ENCODE measurements at places on chromosomes 1 and 21.

DNA sequence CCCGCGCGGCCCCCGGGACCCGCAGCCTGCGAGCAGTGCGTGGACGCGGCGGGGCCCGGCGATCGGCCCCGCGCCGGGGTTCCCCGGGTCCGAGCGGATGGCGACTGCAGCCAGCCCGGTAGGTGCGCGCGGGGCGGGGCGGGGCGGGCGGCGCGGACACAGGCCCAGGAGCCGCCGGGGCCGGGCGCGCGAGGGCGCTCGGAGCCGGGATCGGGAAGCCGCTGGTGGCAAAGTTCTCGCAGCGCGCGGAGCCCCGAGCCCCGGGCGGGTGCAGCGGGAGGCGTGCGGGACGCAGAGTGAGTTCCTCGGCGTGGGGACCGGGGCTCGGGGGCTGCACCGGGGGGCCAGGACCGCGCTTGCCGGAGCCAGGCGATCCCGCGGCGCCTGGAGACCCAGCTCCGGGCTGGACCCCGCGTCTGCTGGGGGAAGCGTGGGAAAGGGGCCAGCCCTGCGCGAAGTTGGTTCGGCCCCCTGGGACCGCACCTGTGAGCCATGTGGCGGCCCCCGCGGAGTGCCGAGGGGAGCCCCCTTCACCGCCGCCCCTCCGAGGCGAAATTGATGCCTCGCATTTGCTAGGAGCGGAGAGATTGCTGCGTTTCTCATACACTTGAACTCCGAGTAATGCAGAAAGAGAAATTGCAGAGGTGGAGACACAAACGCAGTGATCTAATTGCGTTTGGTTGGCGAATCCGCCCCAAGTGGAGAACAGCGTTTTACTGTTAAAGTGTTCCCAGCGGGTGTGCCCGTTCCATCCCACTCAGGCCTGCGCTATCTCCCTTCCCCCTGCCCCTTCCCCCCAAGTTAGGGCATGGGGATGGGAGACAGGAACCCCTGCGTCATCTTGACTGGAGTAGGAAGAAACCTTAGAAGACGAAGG is 228.9 kb upstream of the TMEM51 start:
- no peak for DNase-seq

DNA sequence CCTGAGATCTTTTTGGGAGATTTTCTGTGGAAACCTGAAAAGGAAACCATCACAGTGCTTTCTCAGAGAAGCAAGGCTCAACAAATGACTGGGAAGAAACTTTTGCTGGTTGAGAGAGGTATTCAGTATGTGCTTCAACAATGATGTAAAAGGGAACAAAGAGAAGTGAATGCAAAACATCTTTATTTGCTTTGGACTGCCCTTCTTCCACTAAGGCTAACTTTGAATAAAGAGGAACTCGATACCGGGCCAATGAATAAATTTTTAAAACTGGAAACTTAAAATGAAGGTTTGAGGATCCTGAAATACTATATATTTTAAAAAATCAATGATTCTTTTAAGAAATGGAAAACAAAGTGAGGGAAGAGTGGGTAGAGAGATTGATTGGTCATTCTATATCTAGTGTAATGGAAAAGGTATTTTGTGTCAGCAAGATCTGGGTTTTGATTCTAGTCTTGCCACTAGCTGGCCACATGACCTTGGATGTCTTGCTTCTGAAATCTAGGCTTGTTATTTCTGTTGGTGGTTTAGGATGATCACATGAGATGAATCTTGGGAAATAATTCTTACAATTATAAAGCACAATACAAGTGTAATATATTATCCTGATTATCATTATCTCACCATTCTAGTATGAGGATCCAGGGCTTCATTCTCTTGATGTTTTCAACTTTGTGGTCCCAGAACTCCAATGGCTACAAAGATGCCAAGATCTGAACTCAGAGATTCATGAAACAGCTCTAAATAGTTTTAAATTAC is 34.6 kb upstream of the APOBEC4 start:
- DNase-seq, result no peak

- no peak for DNase-seq
These were observed 65.3 kb upstream of the MAGI3 start for GRCh38 chr1:113325022-113325421.

GRCh38 chr1:11673089-11673769 is 7.7 kb downstream of the MAD2L2 start:
- no peak for DNase-seq

- no peak for DNase-seq
These were observed 29.6 kb downstream of the APP start for GRCh38 chr21:26140926-26141325.

- DNase-seq, result no peak
These were observed 1.4 kb upstream of the SOD1 start for GRCh38 chr21:31658053-31658452.

DNA sequence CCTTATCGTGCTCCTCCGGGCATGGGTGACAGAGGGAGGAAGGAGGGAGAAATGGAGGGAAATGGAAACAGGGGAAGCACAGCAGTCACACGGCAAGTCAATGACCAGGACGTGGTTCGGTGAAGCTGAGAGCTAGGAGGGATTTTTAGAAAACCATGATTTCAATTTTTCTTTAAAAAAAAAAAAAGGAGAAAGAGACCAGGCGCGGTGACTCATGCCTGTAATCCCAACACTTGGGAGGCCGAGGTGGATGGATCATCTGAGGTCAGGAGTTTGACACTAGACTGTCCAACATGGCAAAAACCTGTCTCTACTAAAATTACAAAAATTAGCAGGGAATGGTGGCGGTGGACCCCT is 776 bp upstream of the TNFRSF9 start:
- DNase-seq, result no peak

- no peak for DNase-seq
These were observed 4.1 kb downstream of the OLFML3 start for GRCh38 chr1:113983391-113983790.

- no peak for DNase-seq
These were observed 1.2 kb downstream of the CD160 start for GRCh38 chr1:145720556-145720877.

DNA sequence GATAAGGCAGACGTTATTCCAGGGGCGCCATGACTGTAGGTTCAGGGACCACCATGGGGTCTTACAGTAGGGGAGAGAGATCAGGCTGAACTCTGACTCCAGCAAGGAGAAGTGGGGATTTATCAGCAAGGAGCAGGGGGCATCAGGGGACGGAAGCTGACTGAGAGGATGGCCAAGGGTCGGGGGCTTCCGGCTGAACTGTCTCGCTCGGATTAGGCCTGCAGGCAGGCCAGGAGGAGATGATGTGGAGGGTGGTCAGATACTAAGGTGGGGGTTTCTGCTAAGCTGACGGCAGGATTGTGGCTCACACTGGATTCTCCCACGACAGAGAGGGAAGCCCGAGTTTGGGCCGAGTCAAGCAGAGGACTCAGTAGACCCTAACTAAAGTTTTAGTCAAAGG is 186.9 kb upstream of the VAMP3 start:
- no peak for DNase-seq

GRCh38 chr1:227779021-227779441 is 36.4 kb upstream of the PRSS38 start:
- DNase-seq, result no peak

DNA sequence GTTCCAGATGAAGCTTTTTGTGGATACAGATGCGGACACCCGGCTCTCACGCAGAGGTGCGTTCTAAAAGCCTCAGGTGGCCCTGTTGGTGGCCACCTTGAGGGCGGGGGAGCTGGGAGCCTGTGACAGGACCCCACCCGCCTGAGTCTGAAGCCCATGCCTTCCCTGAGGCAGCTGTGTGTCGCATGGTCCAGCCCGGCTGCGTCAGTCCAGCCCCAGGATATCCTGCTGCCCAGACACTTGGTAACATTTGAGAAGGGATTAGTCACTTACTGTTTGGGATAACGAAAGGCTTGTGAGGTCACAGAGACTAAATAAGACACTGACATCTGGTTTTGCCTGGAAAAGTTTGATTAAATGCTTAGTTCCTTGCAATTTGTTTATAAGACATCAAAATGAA is 68.9 kb downstream of the UCK2 start:
- DNase-seq, result no peak

- no peak for DNase-seq
These were observed 5.8 kb upstream of the WNT3A start for GRCh38 chr1:228000836-228001563.

- DNase-seq, result no peak
These were observed 10.3 kb downstream of the UTS2 start for GRCh38 chr1:7842517-7842916.

DNA sequence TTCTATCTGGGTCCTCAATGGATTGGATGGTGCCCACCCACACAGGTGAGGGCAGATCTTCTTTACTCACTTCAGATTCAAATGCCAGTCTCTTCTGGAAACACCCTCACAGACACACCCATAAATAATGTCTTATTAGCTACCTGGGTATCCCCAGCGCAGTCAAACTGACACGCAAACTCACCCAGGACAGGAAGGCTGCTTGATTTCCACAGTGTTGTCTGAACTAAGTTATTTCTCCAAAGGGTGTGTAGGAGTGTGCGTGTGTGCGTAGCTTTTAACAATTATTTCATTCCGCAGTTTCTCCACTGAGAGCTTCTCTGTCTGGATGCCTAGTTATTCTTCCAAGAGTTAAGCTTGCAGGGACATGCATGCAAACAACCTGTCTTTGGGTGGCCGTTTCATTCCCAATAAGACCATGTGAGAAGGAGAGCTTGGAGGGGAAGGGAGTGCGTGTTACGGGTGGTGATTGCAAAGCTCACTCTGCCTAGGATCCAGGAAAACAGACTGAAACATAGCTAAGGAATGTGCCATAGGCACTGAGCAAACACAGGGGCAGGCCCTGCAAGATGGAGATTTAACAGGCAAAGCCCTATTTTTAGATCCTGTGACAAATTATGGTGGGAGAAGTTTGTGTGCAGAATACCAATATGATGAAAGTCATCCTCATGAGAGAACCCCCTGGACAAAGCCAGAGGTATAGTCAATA is 269.7 kb downstream of the DYRK1A start:
- no peak for DNase-seq

DNA sequence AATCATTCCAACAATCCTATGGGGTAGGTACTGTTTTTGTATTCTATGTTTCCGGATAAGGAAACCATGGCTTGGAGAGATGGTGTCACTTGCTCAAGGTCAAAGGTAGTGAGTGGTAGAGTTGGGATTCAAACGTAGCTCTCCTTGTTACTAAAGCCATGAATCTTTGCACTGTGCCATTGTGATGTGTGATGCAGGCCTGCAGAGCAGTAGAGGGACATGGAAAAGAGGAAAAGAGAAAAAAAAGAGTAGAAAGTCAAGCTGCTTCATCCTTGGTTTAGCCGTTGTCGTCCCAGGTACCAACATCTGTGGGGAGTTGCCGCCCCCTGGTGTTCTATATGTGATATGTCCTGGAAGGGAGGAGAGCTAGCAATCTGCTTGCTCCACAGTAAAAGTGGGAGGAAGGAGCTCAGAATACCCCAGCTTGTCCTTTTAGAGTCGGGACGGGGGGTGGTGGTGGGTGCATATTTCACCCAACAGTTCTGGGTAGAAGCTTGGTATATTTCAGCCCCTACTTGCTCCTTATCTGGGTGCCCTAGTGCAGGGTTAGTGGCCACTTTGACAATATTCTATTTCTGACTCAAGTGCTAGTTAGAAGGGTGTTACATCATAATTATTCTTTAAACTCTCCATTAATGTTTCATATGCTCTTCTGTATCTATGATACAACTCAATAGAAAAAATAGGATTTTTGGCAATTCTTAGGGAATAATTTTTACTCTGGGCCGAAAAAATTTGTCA is 98.4 kb downstream of the EBNA1BP2 start:
- peak; percentile 35 for DNase-seq

- DNase-seq, result no peak
These were observed 91.7 kb downstream of the CDC14A start for GRCh38 chr1:100443811-100444571.

DNA sequence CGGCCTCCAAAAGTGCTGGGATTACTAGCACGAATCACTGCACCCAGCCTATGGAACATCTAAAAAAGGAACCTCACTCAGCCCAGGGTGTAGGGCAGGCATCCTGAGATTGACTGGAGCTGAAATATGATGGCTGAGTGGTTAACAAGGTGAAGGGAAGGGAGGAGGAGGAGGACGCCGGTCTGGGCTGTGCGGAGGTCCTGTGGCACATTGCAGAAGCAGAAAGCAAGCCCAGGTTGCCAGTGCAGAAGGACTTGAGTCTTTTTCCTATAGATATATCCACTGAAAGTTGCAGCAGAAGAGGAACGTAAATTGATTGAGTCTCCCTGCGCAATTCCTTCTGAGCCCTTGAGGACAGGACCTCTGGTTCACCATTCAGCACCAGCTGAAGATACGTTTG is 1.5 kb upstream of the KIF17 start:
- DNase-seq, result no peak

GRCh38 chr1:172139196-172139595 is 281.3 kb upstream of the C1orf105 start:
- no peak for DNase-seq

- DNase-seq, result no peak
These were observed 112.2 kb downstream of the BRINP2 start for GRCh38 chr1:177282976-177283375.

DNA sequence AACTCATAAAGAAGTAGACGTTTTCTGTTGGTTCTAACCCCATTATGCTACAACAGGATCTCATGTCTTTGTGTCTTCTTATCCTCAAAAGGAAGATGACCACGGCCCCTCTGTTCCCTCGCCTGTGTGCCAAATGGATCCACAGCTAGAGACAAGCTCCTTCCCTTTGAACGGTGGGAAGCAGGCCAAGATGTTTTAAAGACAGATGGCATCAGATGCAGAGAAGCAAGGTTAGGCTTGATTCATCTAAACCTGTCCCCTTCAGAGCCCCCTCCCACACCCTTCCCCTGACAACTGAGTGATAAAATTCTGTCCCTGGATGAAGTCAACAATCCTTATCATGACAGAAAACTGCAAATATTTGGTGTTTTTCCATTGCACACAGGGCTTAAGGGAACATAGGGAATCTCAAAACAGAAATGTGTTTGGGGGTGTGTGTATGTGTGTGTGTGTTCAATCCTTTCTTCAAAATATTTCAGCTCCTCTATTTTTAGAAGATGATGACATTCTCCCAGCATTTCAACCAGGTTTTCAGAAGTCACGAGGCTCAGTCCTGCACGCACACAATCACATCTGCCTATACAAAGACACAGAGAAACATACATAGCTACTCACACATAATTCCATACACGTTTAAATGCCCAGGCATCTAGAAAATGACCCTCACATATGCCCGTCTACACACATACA is 27.8 kb upstream of the FMOD start:
- DNase-seq, result no peak

GRCh38 chr1:154179946-154180687 is 11.8 kb downstream of the TPM3 start:
- DNase-seq, result no peak

DNA sequence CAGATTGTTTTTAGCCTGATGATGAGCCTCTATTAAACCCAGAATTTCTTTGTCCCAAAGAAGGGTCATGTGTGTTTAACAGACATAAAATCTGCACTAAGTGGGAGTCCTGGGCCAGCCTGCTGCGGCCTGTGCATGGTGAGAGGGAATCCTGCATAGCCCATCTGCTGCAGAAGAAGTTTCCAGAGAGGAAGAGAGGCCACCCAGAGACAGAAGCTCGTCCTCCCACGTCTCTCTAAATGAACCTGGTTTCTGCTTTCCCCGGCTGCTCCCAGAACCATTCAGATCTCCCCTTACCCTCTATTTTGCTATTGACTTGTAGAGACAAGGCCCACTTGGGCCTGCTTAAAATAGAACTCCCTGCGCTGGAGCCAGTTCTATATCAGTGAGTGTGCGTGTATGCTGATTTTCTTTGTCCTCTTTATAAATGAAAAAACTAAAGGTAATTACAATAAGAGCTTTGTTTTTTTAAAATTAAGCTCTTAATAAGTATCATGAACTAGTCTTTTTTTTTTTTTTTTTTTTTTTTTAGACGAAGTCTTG is 142.8 kb upstream of the RAB4A start:
- no peak for DNase-seq

GRCh38 chr1:201145816-201146215 is 8.5 kb downstream of the TMEM9 start:
- DNase-seq, result no peak
